ENCODE measurements at places on chromosomes 5 and 9.

DNA sequence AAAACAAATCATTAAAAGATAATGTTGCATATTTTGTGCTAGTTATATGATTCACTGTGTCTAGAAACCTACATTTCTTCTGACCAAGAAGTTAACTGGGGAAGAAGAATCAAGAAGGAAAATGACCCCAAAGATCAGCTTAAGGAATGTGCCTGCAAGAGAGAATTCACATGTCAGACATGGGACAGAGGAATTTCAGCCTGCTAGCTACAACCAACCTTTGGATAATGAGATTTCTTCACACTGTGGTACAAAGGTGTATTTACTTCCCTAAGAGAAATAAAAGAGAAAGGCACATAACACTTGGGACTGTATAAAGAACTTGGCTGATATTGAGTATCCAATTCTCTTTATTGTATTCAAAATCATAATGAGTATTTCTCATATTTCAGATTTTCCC, 39.6 kb upstream of the ELL2 start:
- H3K4me3 ChIP-seq = no peak overlapping the region
- H3K27ac ChIP-seq = no peak overlapping the region
- H3K4me1 ChIP-seq = no peaks in the 10 kb centered on the region
- H3K27me3 ChIP-seq = no peaks in the 10 kb centered on the region
- no peaks in the 10 kb centered on the region for H3K36me3 ChIP-seq

DNA sequence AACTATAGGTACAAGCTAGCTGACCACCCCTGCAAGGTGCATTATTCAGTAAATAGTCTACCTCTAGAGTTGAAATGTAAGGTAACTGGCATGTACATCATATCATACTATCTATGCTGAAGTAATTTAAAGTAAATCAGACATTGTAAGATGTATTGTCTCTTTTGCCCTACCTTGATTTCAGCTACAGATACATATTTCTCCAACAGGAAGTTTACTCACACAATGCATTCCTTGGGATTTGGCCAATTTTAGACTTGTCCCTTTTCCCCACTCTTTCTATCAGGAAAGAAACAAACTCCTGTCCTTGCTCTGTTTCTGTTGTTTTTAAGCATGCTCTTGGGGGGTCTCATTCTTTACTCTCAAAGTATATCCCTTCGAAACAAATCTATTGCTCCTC, 58.5 kb upstream of the TSLP start:
- no peak overlapping the region for H3K4me3 ChIP-seq
- no peaks in the 10 kb centered on the region for H3K4me1 ChIP-seq
- no peak for DNase-seq

DNA sequence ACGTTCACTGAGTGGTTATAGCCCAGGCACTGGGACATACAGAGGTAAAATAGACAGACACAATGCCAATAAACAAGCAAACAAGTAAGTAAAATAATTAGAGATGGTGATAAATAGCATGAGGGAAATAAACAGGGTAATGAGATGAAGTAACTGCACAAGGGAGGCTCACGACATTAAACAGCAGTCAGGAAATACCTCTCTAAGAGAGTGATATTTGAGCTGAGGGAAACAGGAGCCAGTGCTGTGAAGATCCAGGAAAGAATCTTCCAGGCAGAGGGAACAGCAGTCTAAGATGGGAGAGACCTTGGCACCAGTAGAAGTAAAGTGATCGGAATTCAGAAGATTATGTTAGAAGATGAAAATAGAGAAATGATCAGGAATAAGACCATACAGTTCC, 279.4 kb downstream of the HINT1 start:
- DNase-seq = no peak
- no peaks in the 10 kb centered on the region for H3K36me3 ChIP-seq
- no peak overlapping the region for H3K27ac ChIP-seq
- H3K4me1 ChIP-seq = no peaks in the 10 kb centered on the region

DNA sequence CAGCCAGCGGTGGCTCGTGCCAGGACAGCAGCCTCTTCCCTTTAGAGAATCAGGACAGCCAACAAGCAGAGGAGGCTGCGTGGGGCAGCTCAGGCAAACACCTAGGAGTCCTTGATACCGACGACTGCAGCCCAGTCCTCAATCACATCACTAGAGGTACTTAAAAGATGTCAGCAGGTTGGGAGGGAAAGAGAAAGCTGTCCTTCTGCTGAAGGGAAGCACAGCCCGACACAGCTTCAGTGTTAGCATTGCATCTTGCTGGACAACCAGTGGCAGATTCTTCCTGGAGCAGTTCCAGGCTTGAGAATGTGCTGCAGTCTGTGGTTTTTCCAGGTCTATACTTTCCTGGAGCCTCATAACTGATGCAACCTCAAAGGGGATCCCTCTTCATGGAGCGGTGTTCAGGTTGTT, 230.5 kb downstream of the SYK start:
- no peaks in the 10 kb centered on the region for H3K27me3 ChIP-seq
- peaks cover under 1% of the 10 kb centered on the region for H3K4me1 ChIP-seq
- no peak overlapping the region for H3K4me3 ChIP-seq
- DNase-seq = no peak
- no peaks in the 10 kb centered on the region for H3K36me3 ChIP-seq
- no peak overlapping the region for H3K27ac ChIP-seq

- H3K27me3 ChIP-seq = no peaks in the 10 kb centered on the region
- H3K27ac ChIP-seq = no peak overlapping the region
- no peaks in the 10 kb centered on the region for H3K36me3 ChIP-seq
- DNase-seq = no peak
Observed at GRCh38 chr5:95448789-95449188, 57.6 kb downstream of the FAM81B start.

GRCh38 chr9:19408316-19408692, 505 bp upstream of the ACER2 start:
- H3K36me3 ChIP-seq = no peaks in the 10 kb centered on the region
- H3K4me3 ChIP-seq = peak overlapping the region; percentile 62
- H3K27ac ChIP-seq = no peak overlapping the region
- peaks cover 5% of the 10 kb centered on the region for H3K4me1 ChIP-seq
- DNase-seq = no peak
- no peaks in the 10 kb centered on the region for H3K27me3 ChIP-seq

GRCh38 chr9:130150779-130151382, 21.3 kb upstream of the NCS1 start:
- H3K4me1 ChIP-seq = peaks cover 8% of the 10 kb centered on the region
- DNase-seq = no peak
- H3K36me3 ChIP-seq = no peaks in the 10 kb centered on the region
- peak overlapping the region; percentile 45 for H3K27ac ChIP-seq
- H3K27me3 ChIP-seq = no peaks in the 10 kb centered on the region

- peaks cover 18% of the 10 kb centered on the region for H3K4me1 ChIP-seq
- no peak overlapping the region for H3K27ac ChIP-seq
- H3K4me3 ChIP-seq = no peak overlapping the region
- H3K36me3 ChIP-seq = no peaks in the 10 kb centered on the region
- no peak for DNase-seq
Observed at GRCh38 chr5:159903131-159903530, 13.2 kb upstream of the ADRA1B start.

DNA sequence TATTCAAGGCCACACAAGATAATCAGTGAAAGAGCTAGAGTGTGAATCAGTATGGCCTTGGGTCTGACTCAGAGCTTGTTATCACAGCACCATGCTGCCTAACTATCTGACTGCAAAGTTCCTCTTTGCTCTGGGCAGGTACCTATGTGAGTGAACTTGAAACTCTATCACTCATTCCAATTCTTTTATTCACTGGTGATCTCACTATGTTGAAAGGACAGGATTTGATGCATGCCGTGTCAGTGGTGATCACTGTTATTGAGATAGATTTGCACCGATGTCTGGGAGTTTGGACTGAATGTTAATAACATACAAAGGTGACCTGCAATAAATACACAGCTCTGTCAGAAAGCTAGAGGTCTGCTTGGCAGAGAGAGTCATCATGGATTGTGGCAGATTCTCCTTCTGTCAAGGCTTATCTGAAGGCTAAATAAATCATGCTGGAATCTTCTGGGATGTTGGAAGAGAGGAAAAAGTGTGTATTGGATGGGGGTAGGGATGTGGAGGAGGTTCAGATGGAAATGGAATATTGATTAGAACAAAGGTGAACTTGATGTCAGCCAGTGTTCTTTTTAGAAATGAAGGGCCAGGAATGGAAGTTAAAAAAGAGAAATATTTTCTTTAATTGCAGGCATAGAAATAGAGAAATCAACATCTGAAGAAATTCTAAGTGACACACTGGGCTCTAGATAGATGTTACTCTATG, 91.8 kb upstream of the TNC start:
- H3K4me3 ChIP-seq = no peak overlapping the region
- H3K36me3 ChIP-seq = no peaks in the 10 kb centered on the region
- H3K4me1 ChIP-seq = peaks cover 48% of the 10 kb centered on the region

DNA sequence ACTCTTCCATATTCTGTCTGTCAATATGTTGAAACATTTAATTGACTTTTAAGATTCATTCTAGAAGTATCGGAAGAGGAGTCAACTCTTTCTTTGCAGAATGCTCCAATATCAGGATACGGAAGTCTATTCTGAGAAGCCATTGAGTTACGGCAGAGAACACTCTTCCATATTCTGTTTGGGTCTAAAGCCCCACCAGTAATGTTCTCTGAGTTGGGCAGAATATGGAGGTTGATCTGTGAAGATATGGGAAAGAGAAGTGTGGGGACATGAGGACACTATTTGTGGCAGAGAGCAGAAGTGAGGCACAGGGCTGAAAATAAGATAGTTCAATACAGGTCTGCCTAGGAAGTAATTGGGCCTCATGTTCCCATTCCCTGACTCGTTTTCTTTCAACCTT, 300.0 kb downstream of the DIRAS2 start:
- no peak for DNase-seq
- H3K27ac ChIP-seq = no peak overlapping the region
- H3K36me3 ChIP-seq = no peaks in the 10 kb centered on the region
- H3K4me3 ChIP-seq = no peak overlapping the region

- DNase-seq = no peak
- H3K4me1 ChIP-seq = no peaks in the 10 kb centered on the region
- H3K4me3 ChIP-seq = no peak overlapping the region
- H3K36me3 ChIP-seq = no peaks in the 10 kb centered on the region
Observed at GRCh38 chr5:136620016-136620419, 254.7 kb upstream of the TRPC7 start.

- no peak overlapping the region for H3K27ac ChIP-seq
- no peaks in the 10 kb centered on the region for H3K27me3 ChIP-seq
- peaks cover 26% of the 10 kb centered on the region for H3K4me1 ChIP-seq
- H3K36me3 ChIP-seq = peaks cover 18% of the 10 kb centered on the region
- no peak for DNase-seq
Observed at GRCh38 chr9:137741330-137741729, 122.5 kb downstream of the EHMT1 start.

Data from SJCRH30 (cell line).